ENCODE measurements at places on chromosomes 12 and 14.

GRCh38 chr14:93929048-93929535 is 1.9 kb downstream of the FAM181A start:
- DNase-seq: no peak

- peak; percentile 22 for DNase-seq
Measured at GRCh38 chr12:118680356-118680963, 300.9 kb upstream of the SRRM4 start.

DNA sequence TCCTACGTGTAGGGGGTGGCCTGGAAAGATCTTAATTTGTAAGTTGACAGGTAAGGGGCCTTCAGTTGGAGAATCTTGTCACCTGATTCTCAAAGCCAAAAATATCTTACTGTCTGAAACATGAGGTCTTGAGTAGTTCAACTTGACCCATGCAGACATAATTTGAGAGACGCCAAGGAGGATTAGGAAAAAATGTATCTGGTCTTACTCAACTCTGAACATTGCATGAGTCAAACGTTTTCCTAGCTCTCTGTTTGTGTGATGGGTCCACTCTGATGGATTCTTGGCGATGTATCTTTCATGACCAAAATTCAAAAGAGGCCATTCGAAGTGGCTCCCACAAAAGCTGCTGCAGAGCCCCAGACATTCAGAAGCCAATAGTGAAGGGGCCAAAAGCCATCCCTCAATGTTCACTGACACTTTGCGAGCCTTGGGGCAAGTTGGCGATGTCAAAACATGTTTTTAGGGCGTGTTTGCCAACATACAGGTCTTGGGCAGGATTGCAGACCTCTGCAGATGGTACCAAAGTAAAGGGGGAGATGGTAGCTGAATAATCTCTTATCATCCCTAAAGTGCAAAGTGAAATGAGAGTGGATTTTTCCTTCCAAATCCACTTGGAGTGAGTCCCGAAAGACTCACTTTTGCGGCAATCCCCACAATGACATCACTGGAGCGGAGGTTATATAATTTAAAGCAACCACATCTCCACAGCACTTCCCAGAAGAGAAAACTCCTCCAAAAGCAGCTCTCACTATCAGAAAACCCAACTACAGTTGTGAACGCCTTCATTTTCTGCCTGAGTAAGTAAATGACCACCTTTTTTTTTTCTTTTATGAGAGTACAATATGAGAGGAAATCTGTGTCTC is at the start of gene BDKRB1:
Gene BDKRB1 (plus strand): TSS at position 710 of the 866 bp plus-strand sequence. CDS start 7,473 bp downstream, outside the sequence.
- no peak for DNase-seq

DNA sequence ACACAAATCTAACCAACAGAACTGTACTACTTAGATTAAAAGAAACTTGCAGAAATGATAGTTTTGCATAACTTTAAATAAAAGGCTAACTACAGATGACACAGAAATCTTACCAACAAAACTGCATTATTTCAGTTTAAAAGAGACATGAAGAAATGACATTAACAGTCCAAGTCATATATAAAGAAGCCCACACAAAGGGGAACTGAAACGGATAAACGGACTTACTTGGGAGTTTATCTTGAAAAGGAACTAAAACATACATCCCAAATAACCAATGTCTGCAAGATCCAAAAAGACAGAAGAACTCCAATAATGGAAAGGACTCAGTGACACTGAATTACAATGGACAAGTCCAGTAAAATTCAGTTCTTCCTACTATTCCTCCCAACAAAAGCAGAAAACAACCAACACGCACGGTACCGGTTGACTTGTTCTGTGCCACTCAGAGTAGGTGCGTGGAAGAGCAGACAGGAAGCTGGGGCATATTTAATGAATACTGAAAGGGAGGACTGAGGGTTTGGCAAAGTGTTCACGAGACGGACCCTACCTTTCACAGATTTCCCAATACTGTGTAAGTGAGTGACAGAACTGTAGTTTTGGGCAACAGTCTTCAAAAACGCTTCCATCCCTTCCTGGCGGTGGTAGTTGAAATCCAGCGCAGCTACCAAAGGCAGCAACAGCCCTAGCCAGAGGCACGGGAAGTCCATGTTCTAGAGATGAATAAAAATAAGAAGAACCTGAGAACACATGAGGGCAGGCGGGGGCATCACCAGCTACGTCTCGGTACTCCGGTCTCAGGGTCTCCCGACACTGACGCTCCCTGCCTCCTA is 627 bp downstream of the CPM start:
- no peak for DNase-seq

DNA sequence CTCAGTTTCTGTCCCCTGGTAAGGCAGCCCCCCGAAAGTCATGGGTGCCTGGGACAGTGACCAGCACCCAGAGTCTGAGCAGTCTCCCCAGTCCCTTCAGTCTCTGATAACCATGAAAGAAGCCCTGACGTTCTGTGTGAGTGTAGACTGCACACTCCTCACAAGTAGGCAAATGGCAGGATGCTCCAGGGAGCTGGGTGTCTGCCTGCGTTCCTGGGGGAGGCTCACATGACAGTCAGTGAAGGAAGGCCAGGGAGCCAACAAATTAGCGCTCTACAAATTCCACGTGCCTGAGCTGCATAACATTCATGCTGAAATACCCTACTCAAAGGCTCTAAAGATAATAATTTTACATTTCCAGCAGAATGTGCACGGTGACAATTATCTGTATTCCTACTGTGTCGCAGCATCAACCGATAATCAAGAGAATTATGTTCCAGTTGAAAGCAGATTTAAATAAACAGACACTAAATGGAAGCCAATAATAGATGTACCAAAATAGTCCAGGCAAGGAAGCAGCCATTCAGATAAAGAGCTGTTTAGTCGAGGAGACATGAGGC is 56.3 kb downstream of the ASCL1 start:
- DNase-seq: no peak

DNA sequence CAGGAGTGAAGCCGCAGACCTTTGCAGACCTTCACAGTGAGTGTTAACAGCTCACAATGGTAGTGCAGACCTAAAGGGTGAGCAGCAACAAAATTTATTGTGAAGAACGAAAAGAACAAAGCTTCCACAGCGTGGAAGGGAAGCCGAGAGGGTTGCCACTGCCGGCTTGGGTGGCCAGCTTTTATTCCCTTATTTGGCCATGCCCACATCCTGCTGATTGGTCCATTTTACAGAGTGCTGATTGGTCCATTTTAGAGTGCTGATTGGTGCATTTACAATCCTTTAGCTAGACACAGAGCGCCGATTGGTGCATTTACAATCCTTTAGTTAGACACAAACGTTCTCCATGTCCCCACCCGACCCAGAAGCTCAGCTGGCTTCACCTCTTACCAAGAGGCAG is 35.5 kb downstream of the MAPK1IP1L start:
- DNase-seq: no peak

GRCh38 chr12:121903202-121903601 is 14.6 kb downstream of the PSMD9 start:
- DNase-seq: peak; percentile 14

- no peak for DNase-seq
Measured at GRCh38 chr12:28951935-28952334, 197.1 kb upstream of the FAR2 start.

GRCh38 chr12:47282206-47282605 is 202.4 kb upstream of the AMIGO2 start:
- DNase-seq: no peak

GRCh38 chr12:11663130-11663529 is 13.7 kb downstream of the ETV6 start:
- no peak for DNase-seq

DNA sequence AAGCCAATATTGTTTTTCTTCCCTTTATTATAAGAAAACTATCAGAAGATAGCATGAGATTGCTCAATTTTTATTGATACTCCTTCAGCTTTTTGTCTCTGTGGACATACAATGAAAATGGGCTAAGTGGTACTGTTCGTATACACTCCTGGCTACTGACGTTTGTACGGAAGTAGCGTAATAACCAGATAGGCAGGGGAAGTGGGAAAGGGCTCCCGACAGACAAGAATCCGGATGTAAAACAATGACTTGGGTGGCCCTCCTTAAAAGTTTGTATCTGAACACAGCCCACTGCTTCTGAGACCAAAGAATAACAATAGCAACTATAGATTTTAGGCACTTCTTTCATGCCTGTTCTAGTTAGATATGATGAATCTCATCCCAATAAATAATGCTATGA is 99.6 kb downstream of the RPS6KA5 start:
- DNase-seq: no peak

GRCh38 chr14:100317912-100318808 is 5.0 kb upstream of the SLC25A47 start:
- peak; percentile 90 for DNase-seq

DNA sequence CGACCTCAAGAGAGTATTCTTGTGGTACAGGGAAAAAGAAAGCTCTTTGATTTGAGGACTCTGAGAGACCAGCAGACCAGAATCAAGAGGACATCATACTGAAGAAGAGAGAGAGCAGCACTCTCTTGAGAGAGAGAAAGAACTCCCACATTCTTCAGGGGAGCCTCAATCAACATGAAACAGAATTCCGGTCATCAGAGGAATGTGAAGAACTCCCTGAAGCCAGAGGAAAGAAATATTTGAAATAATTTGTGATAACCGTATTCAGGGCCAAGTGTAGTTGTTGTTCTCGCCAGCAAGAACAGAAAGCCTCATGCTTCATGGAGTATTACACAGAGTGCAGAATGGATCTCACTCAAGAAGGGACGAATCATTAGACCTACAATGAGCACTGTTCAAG is 363.8 kb upstream of the TMEM132C start:
- DNase-seq: peak; percentile 61

GRCh38 chr12:49292729-49293055 is 2.3 kb upstream of the PRPH start:
- DNase-seq: no peak

- DNase-seq: no peak
Measured at GRCh38 chr12:42104784-42105183, 39.9 kb downstream of the GXYLT1 start.

GRCh38 chr14:69008421-69008884 is 29.4 kb upstream of the ACTN1 start:
- no peak for DNase-seq

GRCh38 chr14:51479584-51480325 is 172.0 kb upstream of the FRMD6 start:
- no peak for DNase-seq

DNA sequence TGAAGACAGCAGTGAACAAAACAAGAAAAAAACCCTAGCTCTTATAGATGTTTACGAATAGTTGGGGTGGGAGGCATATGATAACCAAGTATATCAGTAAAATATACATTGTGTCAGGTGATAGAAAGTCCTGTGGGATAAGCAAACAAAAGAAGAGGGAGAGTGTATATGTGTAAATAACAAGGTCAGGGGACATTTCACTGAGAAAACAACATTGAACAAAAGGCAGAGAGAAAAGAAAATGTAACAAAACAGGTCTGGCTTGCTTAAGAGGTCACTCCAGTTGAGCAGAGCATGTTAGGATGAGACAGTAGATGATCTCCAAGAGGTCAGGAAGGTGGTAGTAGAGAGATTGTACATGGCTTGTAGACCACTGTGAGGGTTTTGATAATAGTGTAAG is 304.1 kb downstream of the ACSS3 start:
- DNase-seq: no peak

- no peak for DNase-seq
Measured at GRCh38 chr14:85241022-85241855, 288.7 kb upstream of the FLRT2 start.

DNA sequence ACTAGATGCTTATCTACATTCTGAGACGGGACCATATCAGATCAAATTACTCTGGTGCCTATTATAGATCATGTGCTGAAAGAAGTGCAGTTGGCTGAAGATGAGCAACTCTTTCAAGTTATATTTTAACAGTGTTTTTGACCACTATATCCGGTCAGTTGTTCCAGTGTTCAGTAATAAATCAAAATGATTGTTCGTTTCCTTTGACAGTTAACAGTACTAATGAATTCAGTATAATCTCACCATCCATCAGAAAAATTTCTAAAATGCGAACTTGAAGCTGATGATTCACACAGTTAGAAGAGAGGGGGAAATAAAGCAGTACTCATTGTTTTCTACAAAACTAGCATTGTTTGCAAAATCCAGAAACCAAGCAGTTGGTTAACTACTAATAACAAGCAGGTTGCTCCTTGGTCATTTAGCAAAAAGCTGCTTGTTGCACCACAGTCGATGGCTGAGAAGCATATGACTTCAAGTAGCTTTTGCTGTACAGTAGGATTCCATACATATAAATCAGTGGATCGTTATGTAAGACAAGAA is 2.3 kb downstream of the RPS6KA5 start:
- no peak for DNase-seq

DNA sequence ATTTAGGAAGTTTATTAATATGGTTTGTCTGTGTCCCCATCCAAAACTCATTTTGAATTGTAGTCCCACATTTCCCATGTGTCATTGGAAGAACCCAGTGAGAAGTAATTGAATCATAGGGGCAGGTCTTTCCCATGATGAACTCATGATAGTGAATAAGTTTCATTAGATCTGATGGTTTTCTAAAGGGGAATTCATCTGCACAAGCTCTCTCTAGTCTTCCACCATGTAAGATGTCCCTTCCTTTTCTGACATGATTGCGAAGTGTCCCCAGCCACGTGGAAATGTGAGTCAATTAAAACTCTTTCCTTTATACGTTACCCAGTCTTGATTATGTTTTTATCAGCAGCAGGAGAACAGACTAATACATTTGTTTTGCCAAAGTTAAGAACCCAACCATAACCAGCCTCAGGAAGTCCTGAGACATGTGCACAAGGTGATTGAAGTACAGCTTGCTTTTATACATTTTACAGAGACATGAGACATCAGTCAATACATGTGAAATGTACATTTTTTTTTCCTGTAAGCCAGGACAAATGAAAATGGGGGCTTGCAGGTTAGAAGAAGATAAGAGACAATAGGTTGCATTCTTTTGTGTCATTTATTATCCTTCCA is 1136.7 kb downstream of the TMEM121 start:
- no peak for DNase-seq

DNA sequence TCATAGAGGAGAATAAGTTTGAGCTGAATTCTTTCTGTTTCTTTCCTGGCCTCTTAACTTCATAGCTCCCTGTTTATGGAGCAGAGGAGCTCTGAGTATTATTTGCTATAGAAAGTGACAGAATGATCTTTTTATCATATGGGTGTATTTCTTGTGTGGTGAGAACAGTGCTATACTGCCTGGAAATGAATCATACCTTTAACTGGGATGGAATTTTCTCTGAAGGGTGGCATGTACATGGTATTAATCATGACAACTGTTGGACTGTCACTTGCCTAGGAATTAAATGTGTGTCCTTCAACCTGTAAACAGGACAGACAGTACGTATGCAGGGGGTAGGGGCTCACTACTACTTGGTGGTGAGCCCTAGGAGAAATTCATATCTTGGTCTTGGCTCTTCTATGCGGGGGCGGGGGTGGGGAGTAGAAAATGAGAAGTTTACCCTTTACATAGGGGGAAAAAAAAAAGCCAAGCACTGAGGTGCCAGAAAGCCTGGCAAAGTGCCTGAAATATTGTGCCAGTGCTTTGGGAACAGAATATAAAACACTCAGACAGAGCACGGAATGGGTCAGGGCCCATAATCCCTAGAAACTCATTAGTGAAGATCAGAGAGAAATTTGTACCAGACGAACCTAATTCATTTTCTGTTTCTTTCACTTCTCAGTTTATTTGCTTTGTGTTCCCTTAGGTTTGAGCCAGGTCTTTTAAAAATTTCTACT is 33.8 kb downstream of the ARMH4 start:
- DNase-seq: no peak
